ENCODE measurements at places on chromosomes 2 and 18.

GRCh38 chr2:114631146-114631545 lies 188.7 kb downstream of the DPP10 start:
- no peak for DNase-seq

GRCh38 chr18:45825258-45826044 lies at the start of gene SIGLEC15:
TSS of gene SIGLEC15 (plus strand) at chr18:45825675. CDS start at chr18:45825729, 54 bp downstream.
- no peak for DNase-seq

DNA sequence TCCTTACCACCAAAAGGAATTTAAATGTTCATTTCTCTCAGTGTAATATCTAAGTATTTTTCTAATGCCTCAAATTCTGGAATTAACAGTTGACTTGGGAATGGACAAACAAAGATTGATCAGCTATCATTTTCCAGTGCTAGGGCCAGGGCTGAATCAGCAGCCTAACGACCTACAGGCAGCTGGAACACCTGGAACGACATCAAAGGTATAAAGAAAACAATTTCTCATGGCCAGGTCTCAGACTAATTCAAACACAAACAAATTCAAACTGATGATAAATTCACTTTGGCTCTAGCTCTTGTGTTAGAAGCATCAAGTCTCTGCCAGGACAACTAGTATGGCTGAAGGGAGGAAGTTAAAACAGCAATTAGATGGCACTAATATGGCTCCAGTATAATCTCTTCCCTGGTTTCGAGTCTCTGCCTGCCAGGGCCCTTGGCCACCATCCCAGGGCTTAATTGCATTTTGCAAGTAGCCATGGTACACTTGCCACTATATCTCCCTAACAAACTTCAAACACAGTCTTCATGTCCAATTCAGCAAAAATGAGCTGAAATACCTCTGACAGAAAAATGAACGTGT lies 70.2 kb upstream of the FSHR start:
- DNase-seq = no peak

DNA sequence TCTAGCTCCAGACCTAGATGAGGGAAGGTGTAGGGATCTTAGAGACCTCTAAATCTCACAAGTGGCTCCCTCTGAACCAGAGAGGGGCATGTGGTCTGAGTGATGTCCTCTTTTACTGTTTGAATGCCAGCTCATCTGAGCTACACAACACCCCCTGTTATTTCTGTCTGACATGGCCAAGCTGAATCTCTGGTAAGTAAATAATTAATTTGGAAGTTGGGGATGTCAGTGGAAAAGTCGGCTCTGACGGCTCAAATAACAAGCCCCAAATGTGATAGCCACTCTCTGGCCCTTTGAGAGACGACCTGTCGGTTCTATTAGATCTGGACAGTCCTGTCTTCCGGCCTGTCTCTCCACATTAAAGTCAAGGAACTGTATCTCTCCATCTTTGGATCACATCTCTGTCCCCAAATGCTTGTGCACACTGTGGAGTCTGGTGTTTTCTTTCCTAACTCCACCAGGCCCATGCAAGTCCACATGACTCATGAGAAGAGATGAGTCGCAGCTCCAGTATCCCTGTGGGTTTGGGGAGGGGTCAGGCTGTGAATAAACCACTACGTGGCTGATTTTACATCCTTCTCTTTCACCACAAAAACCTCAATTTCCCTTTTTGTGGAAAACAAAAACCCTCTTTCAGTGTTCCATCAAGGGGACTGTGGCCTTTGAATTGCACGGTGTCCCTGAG lies 52.5 kb downstream of the SETBP1 start:
- DNase-seq = peak; percentile 62

- no peak for DNase-seq
These were observed 15.9 kb downstream of the RNF152 start for GRCh38 chr18:61876899-61877298.

DNA sequence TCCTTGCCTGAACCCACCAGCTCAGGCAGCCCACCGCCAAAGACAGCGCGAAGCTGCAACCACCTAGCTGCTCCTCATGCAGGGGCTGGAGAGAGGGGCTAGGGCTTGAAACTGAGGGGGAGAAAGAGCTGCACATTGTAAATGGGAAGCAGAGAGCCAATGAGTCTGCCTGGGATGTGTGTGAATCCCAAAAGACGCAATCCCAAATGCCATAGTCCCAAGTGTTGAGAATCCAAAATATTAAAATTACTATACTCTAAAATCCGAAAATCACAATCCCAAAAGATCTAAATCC lies 9.4 kb downstream of the AMER3 start:
- no peak for DNase-seq

- DNase-seq = no peak
These were observed 51.5 kb upstream of the NFATC1 start for GRCh38 chr18:79344208-79344581.

DNA sequence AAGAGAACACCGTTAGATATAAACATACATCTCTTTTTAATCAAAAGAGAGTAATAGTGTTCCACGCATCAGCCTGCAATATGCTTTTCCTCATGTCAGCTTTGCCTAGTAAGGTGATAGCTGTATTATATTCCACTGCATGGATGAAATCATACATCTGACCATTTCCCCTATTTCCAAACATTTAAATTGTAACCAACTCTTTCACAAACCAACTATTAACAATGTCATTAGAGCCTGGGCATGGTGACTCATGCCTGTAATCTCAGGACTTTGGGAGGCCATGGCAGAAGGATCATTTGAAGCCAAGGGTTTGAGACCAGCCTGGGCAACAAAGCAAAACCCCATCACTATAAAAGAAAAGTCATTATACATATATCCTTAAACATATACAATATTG lies 284.8 kb downstream of the BCL11A start:
- DNase-seq = no peak

DNA sequence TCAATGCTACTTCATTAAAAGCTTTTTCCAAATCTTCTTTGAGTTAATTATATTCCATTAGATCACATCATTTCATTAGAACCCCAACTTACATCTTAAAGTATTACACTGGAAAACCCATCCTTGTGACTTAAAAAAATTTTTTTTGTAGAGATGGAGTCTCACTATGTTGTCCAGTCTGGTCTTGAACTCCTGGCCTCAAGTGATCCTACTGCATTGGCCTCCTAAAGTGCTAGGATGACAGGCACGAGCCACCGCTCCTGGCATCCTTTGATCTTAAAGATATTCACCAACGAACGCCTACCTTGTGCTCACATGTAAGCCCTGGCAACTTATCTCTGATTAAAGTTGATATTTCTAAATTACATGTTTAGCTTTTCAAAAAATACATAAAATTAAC lies 6.7 kb downstream of the LAPTM4A start:
- no peak for DNase-seq

- no peak for DNase-seq
These were observed 16.0 kb downstream of the DGUOK start for GRCh38 chr2:73942664-73943063.

- peak; percentile 45 for DNase-seq
These were observed 8.1 kb downstream of the LBH start for GRCh38 chr2:30239308-30239985.

GRCh38 chr2:29323961-29324360 lies 208.7 kb downstream of the CLIP4 start:
- no peak for DNase-seq

- DNase-seq = no peak
These were observed 308.5 kb downstream of the NOL4 start for GRCh38 chr18:33916200-33916599.

DNA sequence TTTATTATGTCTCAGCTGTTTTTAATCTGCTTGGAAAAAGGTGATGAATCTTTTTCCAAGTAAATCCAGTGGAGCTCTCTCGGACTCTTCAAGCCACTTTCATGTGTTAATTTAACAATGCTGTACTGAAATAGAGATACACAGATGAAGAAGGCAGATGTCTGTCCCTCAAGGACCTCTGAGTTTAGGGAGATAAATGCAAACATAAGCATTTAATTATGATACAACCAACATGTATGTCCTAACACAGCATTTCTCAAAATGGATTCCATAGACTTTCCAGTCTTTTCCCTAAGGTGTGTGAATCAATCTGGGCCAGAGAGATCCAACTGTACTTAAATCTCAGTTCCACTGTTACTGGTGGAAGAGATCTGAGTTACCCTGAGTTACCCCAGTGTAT lies 262.4 kb downstream of the RND3 start:
- DNase-seq = no peak

DNA sequence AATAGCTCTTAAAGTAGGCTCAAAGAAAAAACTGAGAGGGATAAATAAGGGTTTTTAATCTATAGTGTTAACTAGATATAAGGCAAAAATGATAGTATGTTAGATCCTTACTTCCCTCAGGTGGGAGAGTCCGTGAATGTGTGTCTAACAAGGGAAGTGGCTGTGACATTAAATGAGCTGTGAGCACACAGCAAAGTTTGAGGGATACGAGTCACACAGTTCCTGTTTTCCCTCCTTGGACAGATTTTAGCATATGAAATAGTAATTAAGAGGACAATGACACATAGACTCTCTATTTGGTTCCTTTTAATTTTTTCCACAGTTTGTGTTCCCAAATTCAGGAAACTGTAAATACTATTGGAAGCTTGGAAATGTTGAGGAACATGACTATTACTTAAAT lies 148.4 kb upstream of the CAVIN2 start:
- DNase-seq = no peak

- no peak for DNase-seq
These were observed 577.3 kb downstream of the EPHA4 start for GRCh38 chr2:220994846-220995245.

- no peak for DNase-seq
These were observed 31.2 kb downstream of the MAP3K2 start for GRCh38 chr2:127356531-127356930.

DNA sequence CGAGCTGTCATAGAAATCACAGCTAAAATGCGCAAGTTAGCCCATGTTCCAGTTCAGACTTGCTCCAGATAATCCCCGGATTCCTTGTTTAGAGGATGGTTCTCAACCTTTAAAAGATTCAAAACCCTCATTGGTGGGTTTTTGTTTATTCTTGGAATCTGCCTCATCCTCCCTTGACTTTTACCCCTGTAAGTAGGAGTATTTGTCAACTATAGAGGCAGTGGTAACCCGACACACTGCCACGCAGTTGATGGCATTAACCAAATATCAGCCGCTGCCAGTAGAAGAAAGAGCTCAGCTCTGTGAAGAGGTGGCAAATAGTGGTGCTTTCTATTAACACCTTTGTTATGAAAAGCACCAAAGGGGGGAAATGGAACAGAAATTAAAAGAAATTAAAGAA lies 40.4 kb upstream of the SELENOI start:
- no peak for DNase-seq

GRCh38 chr18:23166891-23167541 lies 31.7 kb downstream of the CABLES1 start:
- DNase-seq = no peak

DNA sequence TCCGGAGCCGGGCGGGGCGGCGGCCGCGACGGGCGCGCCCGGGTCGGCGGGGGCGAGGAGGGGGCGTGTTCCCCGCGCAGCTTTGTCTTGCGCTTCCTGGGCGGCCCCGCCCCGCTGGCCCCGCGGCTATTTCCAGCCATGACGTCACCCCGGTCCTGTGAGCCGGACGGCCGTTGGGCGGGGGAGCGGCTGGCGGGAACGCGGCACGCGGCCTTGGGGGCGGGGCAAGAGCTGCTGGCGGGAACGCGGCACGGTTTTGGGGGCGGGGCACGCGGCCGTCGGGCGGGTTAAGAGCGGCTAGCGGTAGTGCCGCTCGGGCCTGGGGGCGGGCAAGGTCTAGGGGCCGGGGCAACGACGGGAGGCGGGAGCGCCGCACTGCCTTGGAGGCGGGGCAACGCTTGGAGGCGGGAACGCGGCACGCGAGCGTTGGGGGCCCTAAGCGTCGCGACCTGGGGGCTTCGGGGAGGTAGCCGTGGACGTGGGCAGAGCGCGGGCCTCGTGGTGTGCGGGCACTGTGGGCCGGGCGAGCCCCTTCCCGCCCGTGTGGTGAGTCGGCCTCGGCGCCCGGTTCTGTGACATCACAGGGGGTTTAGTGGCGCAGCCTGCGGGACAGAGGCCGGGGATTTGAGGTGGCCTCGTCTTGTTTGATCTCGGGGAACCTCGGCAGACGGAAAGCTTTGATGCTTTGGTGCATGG lies 704 bp downstream of the KLF11 start:
- no peak for DNase-seq

DNA sequence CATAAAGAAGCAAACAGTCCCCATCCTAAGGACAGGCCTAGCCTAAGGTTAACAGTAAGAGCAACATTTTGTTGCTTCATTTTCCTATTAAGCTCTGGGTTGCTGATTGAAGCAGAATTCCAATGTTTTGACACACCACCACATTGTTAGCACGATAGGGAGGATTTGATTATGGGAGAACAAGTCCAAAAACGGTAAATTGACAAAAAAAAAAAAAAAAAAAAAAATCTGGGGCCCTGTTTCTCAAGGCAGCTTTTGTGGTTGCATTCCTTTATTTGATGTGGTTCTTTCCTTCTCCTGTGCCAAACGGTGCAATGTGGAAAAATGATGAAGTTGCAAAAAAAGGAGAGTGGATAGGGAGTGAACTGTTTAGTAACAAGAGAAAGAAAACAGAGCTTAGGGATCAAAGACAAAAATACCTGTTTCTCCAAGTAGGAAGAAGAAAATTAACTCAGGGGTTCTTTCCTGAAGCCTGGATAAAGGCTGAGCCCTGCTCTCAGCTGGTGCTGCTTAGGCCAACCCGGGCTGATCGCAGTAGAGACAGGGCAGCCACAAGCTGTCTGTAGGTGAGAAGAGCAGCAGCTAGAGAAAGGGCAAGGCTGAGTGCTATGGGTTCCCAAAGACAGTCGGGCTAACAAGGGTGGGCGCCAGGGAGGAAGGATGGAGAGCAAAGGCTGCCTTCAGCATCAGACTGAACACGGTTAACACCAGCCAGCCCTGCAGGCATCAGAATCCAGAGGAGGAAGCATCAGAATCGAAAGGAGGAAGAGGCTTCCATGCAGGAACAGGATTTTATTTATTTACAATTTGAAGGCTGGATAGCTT lies 167.8 kb upstream of the FOSL2 start:
- DNase-seq = peak; percentile 72

GRCh38 chr2:154291511-154291910 lies 407.0 kb upstream of the KCNJ3 start:
- no peak for DNase-seq

DNA sequence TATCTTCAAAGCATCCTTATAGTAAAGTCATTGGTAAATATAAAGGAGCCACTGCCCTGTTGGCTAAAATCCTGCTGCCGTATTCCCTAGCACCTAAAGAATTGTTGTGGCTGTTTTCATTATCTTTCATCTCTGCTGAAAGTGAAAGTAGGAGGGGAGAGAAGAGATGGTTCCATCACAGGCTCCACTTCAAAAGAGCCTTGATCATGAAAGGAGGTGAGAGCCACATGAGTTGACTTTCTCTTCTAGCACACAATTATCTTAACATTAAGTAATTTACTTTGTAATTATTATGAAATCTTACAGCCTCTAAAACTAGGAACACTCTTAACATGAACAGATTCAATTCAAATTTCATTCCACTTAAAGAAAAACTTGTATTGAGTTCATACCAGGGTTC lies 1050.9 kb upstream of the LRRTM1 start:
- DNase-seq = no peak

DNA sequence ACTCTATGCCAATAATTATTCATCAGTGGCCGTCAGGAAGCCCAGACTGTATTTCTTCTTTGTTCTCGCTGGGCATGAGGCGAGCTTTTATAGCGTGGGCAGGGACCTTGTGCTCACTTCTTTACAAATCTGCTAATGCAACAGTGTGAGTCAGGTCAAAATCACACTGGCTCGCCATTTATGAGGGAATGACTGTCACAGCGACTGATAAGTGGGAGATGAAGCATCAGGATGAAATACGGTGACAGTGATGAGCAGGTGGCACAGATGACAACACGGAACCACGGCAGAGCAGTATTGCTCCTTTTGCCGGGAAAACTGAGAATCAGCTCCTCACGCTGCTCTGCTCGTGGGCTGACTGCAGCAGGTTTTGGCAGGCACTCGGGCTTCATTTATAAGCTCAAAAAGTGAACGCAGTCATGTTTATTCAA lies 20.5 kb downstream of the TYMS start:
- no peak for DNase-seq

Data from AG04449 (cell line).